Activated CD4-positive, alpha-beta memory T cell treated with anti-CD3 and anti-CD28 coated beads for 36 hours (primary cell): ENCODE measurements at places on chromosomes 6 and 20. TPM values are rescaled to one million over a fixed set of nuclear protein-coding genes. Genes with fewer than 3 reads are reported as not detected.

Gene TRIM40
- not detected for total RNA-seq

Gene AK9
- 2.2 TPM for total RNA-seq

Gene CENPW
- 75.1 TPM for total RNA-seq

Gene C6orf141
- total RNA-seq = 0.86 TPM

- peak; percentile 47 for DNase-seq
These were observed 81.2 kb downstream of the ASXL1 start for GRCh38 chr20:32439132-32439829.

DNA sequence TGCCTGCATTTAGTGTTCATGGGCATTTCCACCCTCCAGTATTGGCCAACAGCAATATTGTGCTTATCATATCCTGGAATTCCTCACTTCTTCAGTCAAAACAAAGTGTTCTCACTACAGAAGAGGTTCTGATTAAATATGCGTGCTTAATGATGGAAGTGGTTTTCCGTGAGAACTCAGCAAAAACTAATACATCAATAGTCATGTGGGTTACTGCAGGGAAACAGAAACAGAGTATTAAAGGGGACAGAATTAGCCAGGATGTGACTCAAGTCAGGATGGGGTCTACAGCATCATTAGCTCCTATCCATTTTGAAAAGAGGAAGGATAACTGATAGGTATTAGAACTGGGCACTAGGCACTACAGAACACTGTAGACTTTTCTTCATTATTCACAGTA, 384.6 kb downstream of the CDKAL1 start:
- DNase-seq = no peak

GRCh38 chr6:89118931-89119330, 1.1 kb upstream of the SRSF12 start:
- no peak for DNase-seq

DNA sequence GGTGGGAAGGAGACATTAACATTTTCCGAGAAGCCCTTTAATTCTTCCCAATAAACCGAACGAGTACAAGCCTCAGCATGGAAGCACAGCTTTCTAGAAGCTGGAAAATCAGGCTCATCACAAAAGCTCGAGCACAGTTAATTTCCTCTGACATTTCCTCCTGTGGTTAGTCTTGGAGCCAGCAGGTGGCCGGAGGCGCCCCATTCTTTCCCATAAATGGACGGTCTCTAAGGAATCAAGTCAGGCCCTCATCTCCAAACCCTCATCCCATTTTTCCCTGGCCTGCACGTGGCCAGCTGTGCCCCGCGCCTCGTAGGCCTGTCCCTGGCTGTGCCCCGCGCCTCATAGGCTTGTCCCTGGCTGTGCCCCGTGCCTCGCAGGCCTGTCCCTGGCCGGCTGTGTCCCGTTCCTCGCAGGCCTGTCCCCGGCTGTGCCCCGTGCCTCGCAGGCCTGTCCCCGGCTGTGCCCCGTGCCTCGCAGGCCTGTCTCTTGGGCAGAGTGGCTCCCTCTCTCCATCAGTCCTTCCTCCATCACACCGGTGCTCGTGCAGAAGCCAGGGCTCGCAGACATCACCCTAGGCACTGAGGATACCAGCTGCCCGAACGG, 19.7 kb upstream of the NTSR1 start:
- DNase-seq = no peak

GRCh38 chr20:18496042-18496441, 983 bp downstream of the RBBP9 start:
- DNase-seq = no peak

DNA sequence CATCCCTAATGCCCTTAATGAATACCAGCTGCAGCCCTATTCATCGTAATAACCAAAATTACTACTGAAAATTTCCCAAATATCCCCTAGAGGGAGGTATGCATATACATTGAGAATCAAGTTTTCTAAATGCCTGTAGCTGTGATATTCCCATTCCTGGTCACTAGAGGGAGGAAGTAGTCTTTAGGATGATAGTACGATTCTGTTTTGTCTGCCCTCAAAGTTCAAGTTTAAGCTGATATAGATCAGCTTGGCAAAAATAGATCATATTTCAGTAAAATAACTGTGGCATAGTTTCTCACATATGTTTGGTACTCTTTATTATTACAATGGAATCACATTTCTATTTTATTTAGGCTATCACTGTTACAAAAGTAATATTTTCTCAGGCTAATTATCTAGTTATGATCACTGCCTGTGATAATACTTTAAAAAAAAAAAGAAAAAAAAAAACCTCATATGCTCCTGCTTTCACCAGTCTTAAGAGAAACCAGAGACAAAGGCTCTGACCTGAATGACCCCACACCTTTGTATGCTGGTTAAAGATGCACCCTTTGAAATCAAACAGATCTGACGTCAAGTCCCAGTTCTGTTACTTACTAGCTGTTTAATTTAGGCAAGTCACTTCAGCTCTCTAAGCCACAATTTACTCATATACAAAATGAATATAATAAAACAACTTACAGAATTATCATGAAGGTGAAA, 11.0 kb downstream of the TSPYL1 start:
- DNase-seq = no peak

DNA sequence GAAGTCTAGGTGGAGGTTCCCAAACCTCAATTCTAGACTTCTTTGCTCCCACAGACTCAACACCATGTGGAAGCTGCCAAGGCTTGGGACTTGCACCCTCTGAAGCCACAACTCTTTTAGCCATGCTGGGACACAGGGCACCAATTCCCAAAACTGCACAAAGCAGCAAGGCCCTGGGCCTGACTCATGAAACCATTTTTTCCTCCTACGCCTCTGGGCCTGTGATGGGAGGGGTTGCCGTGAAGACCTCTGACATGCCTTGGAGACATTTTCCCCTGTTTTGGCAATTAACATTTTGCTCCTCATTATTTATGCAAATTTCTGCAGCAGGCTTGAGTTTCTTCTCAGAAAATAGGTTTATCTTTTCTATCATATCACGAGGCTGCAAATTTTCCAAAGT, 355.4 kb upstream of the RUNX2 start:
- DNase-seq = no peak

- DNase-seq = no peak
These were observed 25.7 kb downstream of the WFDC3 start for GRCh38 chr20:45765980-45766379.

DNA sequence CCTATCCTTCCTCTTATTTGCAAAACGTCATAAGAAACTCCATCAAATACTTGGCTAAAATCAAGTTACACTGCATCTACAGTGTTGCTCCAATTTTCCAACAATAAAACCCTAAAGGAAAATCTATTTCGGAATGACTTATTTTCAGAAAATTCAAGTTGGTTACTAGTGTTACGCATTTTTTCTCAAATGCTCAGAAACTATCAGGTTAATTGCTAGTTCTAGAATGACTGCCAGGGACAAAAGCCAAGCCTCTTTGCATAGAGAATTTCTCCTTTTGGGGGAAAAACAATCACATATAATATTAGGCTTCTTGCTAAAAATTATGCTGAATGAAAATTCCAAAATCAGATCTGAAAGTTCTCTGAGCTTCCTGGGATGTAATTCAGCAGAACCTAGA, 210.2 kb downstream of the BTBD9 start:
- no peak for DNase-seq

- no peak for DNase-seq
These were observed 700.9 kb upstream of the SLC35B3 start for GRCh38 chr6:9136141-9136822.

DNA sequence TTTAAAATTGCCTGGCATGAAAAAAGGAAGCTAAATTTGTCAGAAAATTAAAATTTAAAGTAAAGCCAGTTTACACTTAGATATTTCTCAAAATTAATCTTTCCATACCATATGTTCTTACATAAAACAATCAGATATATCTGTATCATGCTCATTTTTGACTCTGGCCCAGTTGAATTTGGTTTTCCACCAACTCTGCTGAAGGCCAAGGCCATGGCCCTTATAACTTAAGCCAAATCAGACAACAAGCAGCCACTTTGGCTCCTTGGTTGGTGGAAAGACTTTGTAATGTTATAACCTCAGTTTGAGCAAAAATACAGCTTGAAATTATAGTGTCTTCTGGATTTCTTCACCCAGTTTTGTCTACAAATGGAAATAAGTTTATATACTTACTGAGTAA, 97.3 kb downstream of the CENPW start:
- DNase-seq = no peak

DNA sequence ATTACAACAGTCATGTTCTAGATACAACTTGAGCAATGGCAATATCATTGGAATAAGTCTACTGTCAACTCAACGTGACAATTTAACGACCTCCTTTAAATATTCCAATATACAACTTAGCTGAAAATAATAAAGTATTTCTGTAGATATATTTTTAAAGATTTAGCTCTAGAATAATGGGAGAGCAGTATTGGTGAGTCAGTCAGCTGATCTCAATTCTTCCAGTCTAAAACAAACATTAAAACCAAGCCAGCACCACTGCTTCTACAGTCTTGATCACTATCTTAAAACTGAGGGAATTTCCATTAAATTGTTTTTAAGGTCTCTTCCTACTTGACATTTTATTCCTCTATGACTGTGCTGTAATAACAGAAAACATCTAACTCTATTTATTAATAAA, 38.2 kb downstream of the NOL7 start:
- no peak for DNase-seq

GRCh38 chr6:190596-191395, 101.5 kb upstream of the DUSP22 start:
- peak; percentile 33 for DNase-seq

- DNase-seq = peak; percentile 24
These were observed 200.3 kb downstream of the ANKRD60 start for GRCh38 chr20:58028123-58028522.

GRCh38 chr20:41174373-41174772, 37.0 kb downstream of the PLCG1 start:
- no peak for DNase-seq
